HAP-1 (cell line): ENCODE measurements at places on chromosomes 3 and 15.
A peak's percentile ranks its signal among the peaks of the same experiment; 100 is the strongest.

GRCh38 chr3:34011171-34012101 is 213.0 kb downstream of the PDCD6IP start:
- DNase-seq: peak; percentile 21

GRCh38 chr15:22930782-22931484 is 49.2 kb downstream of the CYFIP1 start:
- DNase-seq: no peak

GRCh38 chr15:73165844-73166243 is 113.6 kb downstream of the NEO1 start:
- peak; percentile 14 for DNase-seq

DNA sequence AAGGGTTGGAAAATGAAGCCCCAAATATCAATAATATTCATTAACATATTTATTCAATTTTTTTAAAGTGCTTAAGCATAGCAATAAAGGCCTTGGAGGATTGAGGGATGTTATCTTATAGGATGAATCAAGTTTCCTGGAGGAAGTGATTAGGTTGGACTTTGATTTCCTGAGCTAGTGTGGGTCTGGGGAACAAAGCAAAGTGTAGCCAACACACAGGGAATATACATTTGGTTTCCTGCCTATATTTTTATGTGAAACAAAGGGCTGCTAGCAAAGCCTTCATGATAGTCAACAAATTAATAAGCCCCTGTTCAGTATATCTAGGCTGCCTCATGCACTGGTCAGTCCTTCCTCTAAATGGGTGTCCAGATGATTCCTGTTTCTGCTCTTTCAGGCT is 261.1 kb upstream of the IL12A start:
- no peak for DNase-seq

- DNase-seq: no peak
Observed at GRCh38 chr3:36937492-36937891, 7.4 kb downstream of the TRANK1 start.

DNA sequence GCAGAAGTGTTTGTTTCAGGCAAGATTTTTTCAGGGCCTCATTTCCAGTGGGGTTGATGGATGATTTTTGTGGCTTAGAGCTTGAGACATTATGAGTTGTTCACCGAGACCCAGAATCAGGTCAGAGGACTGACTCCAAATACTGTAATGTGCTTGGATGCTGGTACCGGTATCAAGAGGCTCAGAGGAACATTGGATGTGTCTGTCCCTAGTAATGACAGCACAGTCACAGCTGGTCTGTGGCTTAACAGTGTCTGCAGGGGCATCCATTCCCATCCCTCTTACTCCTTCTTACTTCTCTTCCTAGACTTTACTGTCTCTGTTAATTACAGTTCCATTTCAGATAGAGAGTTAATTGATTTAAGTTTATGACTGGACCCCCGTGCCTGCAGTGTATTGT is 107.8 kb downstream of the PTPRG start:
- DNase-seq: no peak

DNA sequence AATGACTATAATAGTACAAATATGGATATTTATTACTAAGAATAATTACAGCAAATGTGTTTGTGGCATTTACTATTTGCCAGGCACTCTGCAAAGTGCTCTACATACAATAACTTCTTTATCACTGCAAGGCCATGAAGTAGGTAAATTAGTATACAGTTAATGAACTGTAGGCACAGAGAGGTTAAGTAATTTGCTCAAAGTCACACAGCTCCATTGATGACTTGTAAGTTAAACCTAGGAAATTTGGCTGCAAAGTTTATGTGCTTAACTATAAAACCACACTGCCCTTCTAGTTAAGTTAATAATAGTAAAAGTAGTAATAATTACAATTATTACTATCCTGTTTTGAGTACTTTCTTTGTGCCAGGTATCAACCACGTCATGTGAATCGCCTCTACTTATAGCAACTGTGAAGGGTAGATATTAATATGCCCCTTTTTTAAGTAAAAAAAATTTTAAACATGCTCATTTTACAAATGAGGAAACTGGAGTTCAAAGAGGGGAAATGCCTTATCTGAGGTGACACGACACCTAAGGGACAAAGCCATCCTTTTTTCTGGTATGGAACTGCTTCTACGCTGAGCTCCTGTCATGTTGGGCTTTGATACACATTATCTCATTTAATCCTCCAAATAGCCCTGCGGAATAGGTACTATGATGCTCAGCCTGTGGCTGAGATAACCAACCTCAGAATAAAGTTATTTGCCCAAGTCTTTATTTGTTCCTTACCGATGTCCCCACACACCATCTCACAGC is 8.5 kb downstream of the BHLHE40 start:
- DNase-seq: no peak

DNA sequence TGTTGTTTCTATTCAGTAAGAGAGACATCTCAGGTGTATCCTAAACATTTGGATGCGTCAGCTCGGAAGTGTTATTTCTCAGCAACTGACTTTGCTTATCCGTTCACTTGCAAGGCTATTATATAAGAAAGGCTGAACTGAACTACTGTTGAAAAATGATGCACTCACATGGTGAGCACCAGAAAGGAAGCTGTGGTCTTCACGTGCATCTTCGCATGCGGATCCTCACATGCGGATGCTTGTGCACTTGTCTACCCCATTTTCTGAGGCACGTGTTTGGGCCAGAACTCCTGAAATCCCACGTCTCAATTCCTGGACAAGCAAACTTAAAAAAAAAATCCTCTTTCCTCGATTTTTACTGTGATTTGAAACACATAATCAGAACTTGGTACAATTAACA is 63.2 kb downstream of the PDZRN3 start:
- no peak for DNase-seq

GRCh38 chr3:138188013-138188730 is 1.1 kb downstream of the ARMC8 start:
- DNase-seq: no peak

DNA sequence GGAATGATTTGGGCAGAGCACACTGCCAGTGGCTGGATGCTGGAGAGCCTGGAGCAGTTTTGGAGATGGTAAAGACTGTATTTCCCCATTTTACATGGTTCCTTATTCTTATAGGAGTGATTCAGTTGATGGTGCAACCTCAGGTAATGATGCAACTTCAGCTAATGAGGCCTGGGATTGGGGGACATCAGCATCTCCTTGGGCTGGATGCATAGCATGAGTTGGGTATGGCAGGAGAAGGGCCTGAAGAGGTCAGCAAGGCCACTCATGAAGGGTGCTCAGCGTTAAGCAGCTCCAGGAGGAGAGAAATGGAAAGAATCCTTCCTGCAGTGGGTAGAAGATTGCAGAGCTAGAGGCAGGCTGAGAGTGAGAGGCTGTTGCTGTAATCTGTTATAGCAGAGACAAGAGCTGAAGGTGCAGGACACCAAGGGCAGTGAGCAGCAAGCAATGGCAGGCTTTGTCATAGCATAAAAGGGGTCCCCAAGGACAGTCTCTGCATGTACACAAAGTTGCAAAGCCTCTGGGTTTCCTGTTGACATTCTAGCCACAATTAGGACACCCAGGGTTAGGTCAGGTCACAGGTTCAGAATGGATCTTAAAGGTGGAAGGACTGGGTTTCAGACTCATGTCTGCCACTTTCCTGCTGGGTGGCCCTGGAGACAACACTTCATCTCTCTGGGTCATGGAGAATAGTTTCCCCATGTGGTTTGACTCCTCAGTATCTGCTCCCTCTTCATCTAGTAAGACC is 29.5 kb upstream of the SNRK start:
- DNase-seq: no peak

DNA sequence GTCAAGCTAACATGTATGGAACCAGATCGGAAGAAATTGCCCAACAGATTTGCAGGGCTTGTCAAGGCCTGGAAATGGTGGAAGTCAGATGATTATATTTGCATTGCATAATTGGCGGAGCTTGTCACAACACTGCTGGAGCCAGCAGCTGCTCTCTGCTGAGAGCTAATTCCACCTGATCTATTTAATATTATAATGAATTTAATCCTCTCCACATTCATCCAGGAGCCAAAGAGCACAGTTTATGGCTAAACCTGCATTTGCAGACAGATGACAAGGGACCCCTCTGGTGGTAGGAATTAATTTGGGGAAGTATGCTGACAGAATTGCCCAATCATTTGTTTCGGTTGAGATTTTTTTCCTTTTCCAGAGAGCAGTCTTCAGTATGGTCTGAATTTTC is 730.2 kb downstream of the TUSC7 start:
- peak; percentile 96 for DNase-seq

GRCh38 chr15:73210630-73211029 is 158.1 kb downstream of the HCN4 start:
- no peak for DNase-seq

- no peak for DNase-seq
Observed at GRCh38 chr3:148847351-148847750, 17.7 kb upstream of the CPA3 start.

- DNase-seq: no peak
Observed at GRCh38 chr3:18389108-18389733, 35.9 kb downstream of the SATB1 start.

GRCh38 chr15:90531147-90531546 is 1.4 kb downstream of the CRTC3 start:
- peak; percentile 28 for DNase-seq

DNA sequence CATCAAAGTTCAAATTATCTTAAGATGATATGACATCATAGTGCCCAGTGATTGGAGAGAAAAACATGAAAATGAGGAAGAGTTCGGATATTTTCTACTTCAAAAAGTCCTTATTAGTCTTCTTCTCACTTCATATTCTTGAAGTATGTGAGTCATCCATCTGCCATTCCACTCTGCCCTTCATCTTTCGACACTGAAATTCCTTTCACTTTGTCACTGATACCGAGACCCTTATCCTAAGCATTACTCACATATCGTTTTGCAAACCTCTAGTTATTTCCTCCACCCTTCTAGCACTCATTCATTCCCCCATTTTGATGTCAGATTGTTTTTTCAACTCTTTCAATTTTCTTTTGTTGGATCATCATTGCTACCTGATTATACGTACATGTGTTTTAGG is 4.0 kb downstream of the OR5H14 start:
- no peak for DNase-seq

DNA sequence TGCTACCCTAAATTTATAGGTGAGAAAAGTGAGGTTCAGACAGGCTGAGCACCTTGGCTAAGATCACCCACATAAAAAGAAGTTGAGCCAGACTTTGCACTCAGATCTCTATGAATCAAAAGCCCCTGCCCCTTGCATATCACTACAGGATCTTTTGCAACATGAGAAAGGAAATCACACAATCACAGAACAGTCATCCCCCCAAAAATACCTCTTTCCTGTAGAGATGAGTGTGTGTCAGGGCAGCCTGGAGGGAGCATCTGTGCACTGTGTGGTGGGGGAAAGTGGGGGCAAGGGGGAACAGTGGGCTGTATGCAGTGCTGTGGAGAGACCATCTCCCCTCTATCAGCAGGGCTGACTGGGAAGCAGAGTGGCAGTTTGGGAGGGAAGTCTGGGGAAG is 46.6 kb downstream of the EPHB3 start:
- no peak for DNase-seq

DNA sequence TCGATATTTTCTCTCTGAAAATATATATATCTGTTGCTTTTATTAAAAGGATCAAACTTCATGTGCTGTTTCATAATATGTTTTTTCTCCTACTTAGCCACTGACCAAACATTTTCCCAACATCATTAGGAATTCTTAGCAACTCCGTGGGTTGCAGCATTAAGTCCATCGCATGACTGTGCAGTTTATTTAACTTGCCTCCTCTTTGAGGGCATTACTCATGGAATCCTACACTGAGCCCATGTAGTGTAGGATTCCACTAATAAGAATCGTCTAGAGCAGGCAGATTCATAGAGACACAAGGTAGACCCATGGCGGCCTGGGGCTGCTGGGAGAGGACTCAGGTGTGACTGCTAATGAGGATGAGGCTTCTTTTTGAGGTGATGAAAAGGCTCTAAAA is 49.3 kb downstream of the CMTM6 start:
- DNase-seq: no peak

GRCh38 chr3:27380433-27381357 is 11.5 kb upstream of the NEK10 start:
- DNase-seq: no peak

GRCh38 chr3:9142362-9142761 is 107.1 kb downstream of the SRGAP3 start:
- DNase-seq: no peak

DNA sequence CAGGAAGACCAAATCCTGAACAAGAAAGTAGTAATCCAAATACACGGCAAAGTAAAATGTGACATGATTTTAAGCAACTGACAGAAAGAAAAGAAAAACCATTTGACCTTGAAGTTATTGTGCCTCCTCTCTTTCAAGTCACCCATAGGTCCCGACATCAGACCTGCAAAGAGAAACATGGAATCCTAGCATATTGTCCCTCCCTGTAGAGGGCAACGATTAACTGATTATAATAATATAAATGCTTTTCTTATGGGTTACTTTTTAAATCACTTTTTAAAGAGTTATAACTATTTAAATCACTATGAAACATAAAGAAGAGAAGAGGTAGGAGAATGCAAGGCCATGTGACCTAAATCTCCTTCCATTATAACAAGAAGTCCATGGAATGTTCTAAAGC is 143.2 kb upstream of the LIPC start:
- DNase-seq: no peak

- DNase-seq: no peak
Observed at GRCh38 chr15:22232675-22233074, 152.3 kb downstream of the OR4M2 start.

DNA sequence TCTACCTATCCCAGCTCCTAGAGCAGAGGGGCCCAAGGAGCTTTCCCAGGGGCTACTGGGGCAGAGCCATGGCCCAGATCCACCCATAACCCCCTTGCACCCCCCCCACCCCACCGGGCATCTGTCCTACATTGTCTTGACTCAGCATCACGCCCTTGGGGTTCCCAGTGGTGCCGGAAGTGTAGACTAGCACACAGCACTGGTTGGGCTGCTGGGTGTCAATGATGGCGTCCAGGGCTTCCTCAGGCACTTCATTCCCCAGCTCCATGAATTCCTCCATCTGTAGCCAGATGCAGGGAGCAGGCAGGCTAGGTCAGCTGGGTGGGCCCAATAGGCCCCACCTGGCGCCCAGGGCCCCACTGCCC is 33.2 kb downstream of the IDH3A start:
- DNase-seq: no peak

DNA sequence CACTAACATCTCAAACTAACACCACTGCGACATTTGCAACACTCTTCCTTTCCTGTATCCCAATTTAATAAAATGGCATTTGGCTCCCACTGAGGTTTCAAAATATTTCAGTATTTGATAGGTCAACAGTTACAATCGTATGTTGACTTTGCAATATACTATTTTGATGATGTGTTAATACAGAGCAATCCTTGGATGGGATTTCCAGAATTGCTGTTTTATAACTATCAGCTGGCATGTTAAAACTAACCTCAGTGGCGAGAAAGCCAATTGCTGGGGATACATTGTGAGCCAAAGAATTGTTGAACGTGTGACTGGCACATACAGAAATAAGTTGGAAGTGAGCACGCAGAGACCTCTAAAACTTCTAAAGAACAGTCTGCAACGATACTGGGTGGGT is 226.1 kb upstream of the LYSMD4 start:
- no peak for DNase-seq

GRCh38 chr15:83046558-83047127 is 20.4 kb downstream of the BTBD1 start:
- DNase-seq: no peak
